K562 (cell line): ENCODE measurements at places on chromosomes 2 and 18. TPM values are rescaled to one million over a fixed set of nuclear protein-coding genes. Genes with fewer than 3 reads are reported as not detected.

Gene ALPP
- total RNA-seq = not detected in 2 replicates

Gene MSGN1
- total RNA-seq = not detected in 2 replicates

Gene LGALSL
- 0.22 TPM in 1 of 2 replicates, not detected in the other for total RNA-seq

Gene ITGB6
- total RNA-seq = 0.04 and 0.18 TPM in 2 replicates

Gene LRRTM4
- not detected in 2 replicates for total RNA-seq

GRCh38 chr2:236971131-236971821, 114.4 kb upstream of the COPS8 start:
- H3K4me1 ChIP-seq = no peaks in the 10 kb centered on the region
- no peak overlapping the region for H3K27ac ChIP-seq
- DNase-seq = no peak
- H3K4me3 ChIP-seq = no peak overlapping the region

DNA sequence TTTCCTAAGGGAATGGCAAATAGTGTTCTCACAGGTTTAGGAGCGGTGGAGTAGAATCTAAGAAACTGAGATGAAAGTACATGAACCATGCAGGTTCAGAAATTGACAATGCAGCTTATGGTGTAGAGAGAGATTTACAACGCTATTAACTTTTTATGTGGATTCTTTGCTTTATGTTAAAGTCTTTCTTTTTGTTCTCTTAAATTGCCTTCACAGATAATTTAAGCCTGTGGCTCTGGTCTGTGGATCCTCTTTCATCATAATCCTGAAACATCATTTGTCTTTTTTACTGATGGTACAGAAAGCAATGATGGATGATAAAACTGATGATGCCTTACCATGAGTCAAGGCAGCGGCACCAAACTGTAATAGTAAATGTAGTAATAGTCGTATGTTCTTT, 30.3 kb downstream of the SOCS6 start:
- no peak overlapping the region for H3K4me3 ChIP-seq
- no peaks in the 10 kb centered on the region for H3K36me3 ChIP-seq
- DNase-seq = no peak
- H3K4me1 ChIP-seq = no peaks in the 10 kb centered on the region
- no peak overlapping the region for H3K27ac ChIP-seq
- no peaks in the 10 kb centered on the region for H3K27me3 ChIP-seq

GRCh38 chr2:97907369-97908100, 88.2 kb downstream of the TMEM131 start:
- H3K27me3 ChIP-seq = no peaks in the 10 kb centered on the region
- H3K36me3 ChIP-seq = peaks cover 20% of the 10 kb centered on the region; the same call in 2 of the 3 replicates
- H3K27ac ChIP-seq = no peak overlapping the region
- H3K4me1 ChIP-seq = peaks cover 5% of the 10 kb centered on the region; the same call in 1 of the 2 replicates
- no peak overlapping the region for H3K4me3 ChIP-seq

GRCh38 chr18:59101830-59102414, 37.8 kb upstream of the SEC11C start:
- no peak overlapping the region for H3K4me3 ChIP-seq
- no peak overlapping the region for H3K27ac ChIP-seq
- DNase-seq = no peak

GRCh38 chr2:116142644-116143227, 1671.8 kb upstream of the DDX18 start:
- H3K27ac ChIP-seq = no peak overlapping the region
- no peak for DNase-seq
- H3K4me3 ChIP-seq = no peak overlapping the region
- no peaks in the 10 kb centered on the region for H3K4me1 ChIP-seq
- no peaks in the 10 kb centered on the region for H3K27me3 ChIP-seq

- no peaks in the 10 kb centered on the region for H3K27me3 ChIP-seq
- DNase-seq = no peak
- no peaks in the 10 kb centered on the region for H3K36me3 ChIP-seq
- no peak overlapping the region for H3K4me3 ChIP-seq
- H3K27ac ChIP-seq = no peak overlapping the region
Observed at GRCh38 chr2:181313845-181314244, 143.3 kb upstream of the ITGA4 start.

DNA sequence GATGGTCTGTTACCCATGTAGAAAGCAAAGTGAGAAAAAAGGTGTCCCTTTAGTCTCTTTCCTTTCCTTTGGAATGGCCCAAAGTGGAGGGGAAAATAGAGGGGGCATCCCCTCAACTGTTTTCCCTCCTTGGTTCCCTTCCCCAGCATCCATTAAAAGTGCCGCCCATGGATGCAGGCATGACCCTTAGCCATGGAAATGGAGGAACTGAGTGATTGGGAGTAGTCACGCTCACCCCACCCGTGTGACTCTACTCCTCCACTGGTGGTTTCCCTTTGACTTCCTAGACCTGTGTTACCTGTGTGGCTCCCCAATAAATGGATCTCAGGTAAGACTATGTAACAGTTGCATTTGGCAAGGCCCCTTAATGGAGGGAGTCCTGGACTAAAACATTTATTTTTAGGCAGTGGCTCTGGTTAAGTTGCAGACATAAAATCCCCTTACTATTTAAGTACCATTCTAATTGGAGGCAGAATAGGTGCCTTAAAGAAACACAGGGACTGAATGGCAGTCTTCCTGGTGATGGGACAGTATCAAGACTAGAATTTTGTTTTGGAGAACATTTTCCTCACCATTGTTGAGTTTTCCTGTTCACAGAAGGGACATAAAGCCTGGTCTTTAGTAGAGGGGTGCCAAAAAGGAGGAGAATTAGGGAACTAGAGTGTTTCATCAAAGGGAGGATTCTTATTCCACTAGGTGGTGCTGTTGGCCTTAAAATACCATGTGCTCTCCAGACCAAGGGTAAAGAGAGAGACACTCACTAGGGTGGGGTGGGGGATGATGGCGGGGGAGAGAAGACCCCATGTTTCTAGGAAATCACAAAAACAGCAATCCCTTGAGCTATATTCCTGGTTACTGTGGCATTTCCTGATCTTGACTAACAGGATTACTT, 25.7 kb upstream of the PLA2R1 start:
- DNase-seq = peak; percentile 50
- no peaks in the 10 kb centered on the region for H3K36me3 ChIP-seq
- no peak overlapping the region for H3K27ac ChIP-seq
- H3K4me1 ChIP-seq = no peaks in the 10 kb centered on the region
- no peaks in the 10 kb centered on the region for H3K27me3 ChIP-seq

DNA sequence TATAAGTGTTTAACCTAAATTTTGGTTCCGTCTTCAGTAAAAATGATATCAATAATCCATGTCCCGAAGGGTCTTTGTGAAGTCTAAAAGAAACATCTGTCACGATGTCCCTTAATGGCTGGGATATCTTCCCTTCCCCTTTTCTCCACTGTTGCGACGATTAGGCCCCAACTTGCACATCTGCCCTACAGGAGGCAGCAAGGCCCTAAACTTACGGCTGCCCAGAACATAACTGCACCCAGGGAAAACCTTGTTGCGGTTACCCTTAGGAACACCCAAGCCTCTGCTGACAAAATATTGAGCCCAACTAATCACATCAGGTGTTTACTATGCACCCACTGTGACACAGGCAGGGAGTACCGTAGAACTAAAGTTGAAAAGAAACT, 1.3 kb upstream of the SMAD2 start:
- no peaks in the 10 kb centered on the region; the same call in 2 of the 3 replicates for H3K36me3 ChIP-seq
- DNase-seq = peak; percentile 22
- peaks cover 16% of the 10 kb centered on the region for H3K4me1 ChIP-seq
- peak overlapping the region; percentile 92 for H3K4me3 ChIP-seq
- peak overlapping the region; percentile 91 for H3K27ac ChIP-seq
- no peaks in the 10 kb centered on the region for H3K27me3 ChIP-seq

DNA sequence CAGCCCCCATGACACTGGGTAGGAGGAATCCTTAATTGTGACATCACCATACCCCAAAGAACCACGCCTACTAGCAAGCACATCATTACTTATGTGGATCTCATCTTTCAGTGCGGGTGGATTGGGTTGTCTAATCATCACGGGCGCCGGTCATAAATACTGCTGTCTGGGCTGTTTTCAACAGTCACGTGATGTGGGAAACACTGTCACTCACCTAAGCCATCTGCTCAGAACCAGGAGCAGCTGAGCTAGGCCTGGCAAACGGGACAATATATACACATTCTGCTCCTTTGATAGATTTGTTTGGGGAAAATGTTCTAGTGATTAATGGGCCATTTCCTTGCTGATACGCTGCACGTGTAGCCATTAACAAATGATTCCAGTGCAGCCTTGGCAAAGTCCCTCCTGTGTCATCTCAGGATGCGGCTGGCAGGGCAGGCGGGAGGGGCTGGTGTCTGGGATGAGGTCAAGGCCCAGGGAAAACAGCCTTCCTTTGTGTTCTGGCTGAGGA, 145.9 kb upstream of the COPS8 start:
- DNase-seq = no peak
- no peaks in the 10 kb centered on the region for H3K36me3 ChIP-seq
- H3K4me3 ChIP-seq = no peak overlapping the region
- H3K27ac ChIP-seq = no peak overlapping the region

DNA sequence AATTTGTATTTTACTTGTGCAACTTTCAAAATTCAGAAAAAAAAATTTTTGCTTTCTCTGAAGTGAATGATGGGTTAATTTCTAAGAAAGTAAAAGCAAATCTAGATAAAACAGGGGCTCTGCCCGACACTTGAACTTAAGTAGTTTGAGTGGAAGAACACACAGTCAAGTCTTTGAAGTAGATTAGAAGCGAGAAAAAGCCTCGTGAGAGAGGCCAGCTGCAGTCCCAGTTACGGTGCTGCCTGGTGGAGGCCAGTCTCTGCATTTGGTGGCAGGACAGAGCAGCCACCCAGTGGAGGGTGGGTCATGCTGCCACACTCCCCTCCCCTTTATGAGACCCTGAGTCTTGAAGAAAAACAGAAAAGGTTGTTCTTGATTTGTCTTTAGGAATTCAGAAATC, 81.8 kb downstream of the INPP5D start:
- peaks cover 8% of the 10 kb centered on the region for H3K4me1 ChIP-seq
- no peaks in the 10 kb centered on the region for H3K36me3 ChIP-seq
- H3K27me3 ChIP-seq = no peaks in the 10 kb centered on the region
- no peak overlapping the region for H3K4me3 ChIP-seq
- no peak overlapping the region for H3K27ac ChIP-seq

GRCh38 chr18:23499291-23499781, 4.0 kb upstream of the RMC1 start:
- DNase-seq = no peak
- no peak overlapping the region for H3K27ac ChIP-seq
- no peaks in the 10 kb centered on the region; the same call in 2 of the 3 replicates for H3K36me3 ChIP-seq
- H3K4me1 ChIP-seq = peaks cover 13% of the 10 kb centered on the region; the same call in 2 of the 3 replicates

- H3K4me3 ChIP-seq = no peak overlapping the region
- no peaks in the 10 kb centered on the region for H3K36me3 ChIP-seq
- DNase-seq = no peak
- H3K27me3 ChIP-seq = no peaks in the 10 kb centered on the region
- H3K27ac ChIP-seq = no peak overlapping the region
Observed at GRCh38 chr18:25805323-25805722, 285.1 kb downstream of the SS18 start.

- no peaks in the 10 kb centered on the region for H3K4me1 ChIP-seq
- no peak overlapping the region for H3K4me3 ChIP-seq
- no peak for DNase-seq
- no peaks in the 10 kb centered on the region for H3K27me3 ChIP-seq
- H3K27ac ChIP-seq = no peak overlapping the region
- H3K36me3 ChIP-seq = no peaks in the 10 kb centered on the region
Observed at GRCh38 chr2:155519529-155520130, 812.9 kb downstream of the NR4A2 start.

GRCh38 chr2:206378835-206379234, 64.5 kb upstream of the ADAM23 start:
- H3K4me1 ChIP-seq = no peaks in the 10 kb centered on the region
- no peak overlapping the region for H3K27ac ChIP-seq
- H3K27me3 ChIP-seq = no peaks in the 10 kb centered on the region
- no peak overlapping the region for H3K4me3 ChIP-seq
- no peak for DNase-seq

- H3K4me1 ChIP-seq = peaks cover 25% of the 10 kb centered on the region
- H3K27ac ChIP-seq = peak overlapping the region; percentile 43; the same call in 1 of the 3 replicates
- H3K27me3 ChIP-seq = no peaks in the 10 kb centered on the region
- DNase-seq = no peak
Observed at GRCh38 chr2:46569766-46570165, 90.4 kb downstream of the TMEM247 start.

DNA sequence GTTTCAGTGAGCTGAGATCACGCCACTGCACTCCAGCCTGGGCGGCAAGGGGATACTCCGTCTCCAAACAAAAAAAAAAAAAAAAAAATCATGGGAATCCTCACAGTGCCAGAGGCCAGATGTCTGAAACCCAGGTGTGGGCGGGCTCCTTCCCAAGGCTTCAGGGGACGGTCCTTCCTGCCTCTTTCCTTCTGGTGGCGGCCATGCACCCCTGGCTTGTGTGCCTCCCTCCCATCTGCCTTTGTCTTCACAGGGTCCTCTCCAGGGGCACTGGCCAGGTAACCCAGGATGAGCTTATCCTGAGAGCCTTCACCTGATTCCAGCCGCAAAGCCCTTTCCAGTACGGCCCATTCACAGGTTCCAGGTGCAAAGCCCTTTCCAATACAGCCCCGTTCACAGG, 40.9 kb upstream of the GPC1 start:
- DNase-seq = no peak
- no peaks in the 10 kb centered on the region for H3K27me3 ChIP-seq
- no peak overlapping the region for H3K4me3 ChIP-seq
- no peak overlapping the region for H3K27ac ChIP-seq
- no peaks in the 10 kb centered on the region for H3K4me1 ChIP-seq
- no peaks in the 10 kb centered on the region for H3K36me3 ChIP-seq

DNA sequence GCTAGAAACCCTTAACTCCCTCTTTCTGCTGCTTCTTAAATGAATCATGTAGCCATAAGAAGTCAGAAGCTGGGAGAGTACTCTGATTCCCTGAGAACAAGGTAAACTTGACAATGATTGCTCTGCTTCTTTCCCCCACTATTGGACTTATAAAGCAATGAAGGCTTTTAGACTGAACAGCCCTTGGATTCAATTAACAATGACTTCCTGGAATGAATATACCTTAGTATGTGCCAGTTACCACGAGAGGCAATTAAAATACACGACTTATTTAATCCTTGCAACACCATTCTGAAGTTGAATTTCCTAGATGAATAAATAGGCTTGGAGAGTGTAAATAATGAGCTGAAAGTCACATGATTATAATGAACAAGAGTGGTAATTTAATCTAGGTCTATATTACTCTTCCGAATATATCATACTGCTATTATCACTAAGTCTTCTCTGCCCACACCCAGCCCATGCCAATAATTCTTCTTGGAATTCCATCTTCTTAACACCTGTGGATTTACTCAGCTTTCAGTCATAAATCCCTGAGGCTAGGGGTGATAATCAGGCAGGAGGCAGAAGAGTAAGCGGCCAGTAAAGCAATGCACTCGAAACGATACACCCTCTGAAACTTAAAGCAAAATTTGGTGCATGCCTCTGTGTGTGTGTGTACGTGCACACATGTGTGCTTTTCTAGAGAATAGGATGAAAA, 170.2 kb downstream of the ATAD2B start:
- H3K4me1 ChIP-seq = peaks cover 6% of the 10 kb centered on the region; the same call in 2 of the 3 replicates
- no peak overlapping the region for H3K4me3 ChIP-seq
- DNase-seq = no peak
- peaks cover 40% of the 10 kb centered on the region for H3K36me3 ChIP-seq
- no peaks in the 10 kb centered on the region for H3K27me3 ChIP-seq

GRCh38 chr2:235106874-235107639, 155.2 kb downstream of the SH3BP4 start:
- peak; percentile 9 for DNase-seq
- H3K4me3 ChIP-seq = no peak overlapping the region
- no peaks in the 10 kb centered on the region for H3K4me1 ChIP-seq
- H3K36me3 ChIP-seq = no peaks in the 10 kb centered on the region
- no peak overlapping the region for H3K27ac ChIP-seq
